ENCODE measurements at places on chromosomes 11 and 22.

DNA sequence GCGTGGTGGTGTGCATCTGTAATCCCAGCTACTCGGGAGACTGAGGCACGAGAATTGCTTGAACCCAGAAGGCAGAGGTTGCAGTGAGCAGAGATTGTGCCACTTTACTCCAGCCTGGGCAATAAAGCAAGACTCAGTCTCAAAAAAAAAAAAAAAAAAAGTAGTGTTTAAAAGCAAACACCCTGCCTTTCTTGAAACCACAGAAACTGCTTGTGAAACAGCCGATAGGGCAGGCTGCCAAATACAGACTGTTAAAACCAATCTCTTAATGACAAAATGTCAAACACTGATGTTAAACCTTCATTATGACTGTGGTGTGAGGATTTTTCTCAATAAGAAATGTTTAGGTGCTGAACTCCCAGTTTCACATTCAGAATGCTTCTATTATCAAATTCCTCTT, 27.3 kb downstream of the MARK2 start:
- no peak for DNase-seq

- no peak for DNase-seq
These were observed 64.2 kb downstream of the MED15 start for GRCh38 chr22:20571531-20572007.

- no peak for DNase-seq
These were observed 70.3 kb upstream of the BDNF start for GRCh38 chr11:27770576-27770975.

DNA sequence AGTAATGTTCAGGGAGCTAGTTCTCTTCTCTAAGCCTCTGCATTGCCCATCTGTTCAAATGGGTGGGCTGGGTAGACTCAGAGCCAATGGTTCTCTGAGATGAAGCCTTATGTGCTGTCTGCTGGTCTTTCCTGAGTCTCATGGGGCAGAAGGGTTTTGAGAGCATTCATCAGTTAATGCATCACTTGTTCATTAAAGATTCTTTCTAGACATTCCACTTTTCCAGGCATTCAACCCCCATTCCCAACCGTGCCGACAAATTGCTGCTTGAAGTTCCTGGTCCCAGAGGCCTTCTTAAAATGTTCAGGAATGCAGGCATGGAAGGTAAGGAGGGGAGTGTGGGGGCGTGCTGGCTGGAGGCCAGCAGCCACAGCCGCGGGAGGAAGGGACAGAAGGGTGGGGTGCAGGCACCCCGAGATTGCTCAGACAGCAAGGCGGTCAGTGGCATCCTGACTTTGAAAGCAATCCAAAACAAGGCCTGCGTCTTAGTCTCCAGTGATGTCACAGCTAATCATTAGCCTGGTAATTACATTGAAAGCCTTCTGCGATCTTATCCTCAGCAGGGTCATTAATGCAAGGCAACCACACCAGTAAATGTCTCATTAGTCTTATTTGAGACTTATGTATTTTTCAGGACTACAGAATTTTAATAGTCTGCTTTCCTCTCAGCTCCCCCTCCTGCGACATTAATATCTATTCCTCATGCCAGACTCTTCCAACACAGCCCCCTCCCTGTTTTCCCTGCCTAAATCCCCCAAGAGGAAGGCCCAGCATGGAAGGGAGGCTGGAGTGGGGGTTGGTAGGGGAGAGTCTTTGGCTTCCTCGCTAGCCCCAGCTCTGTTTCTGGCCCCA, 328.8 kb downstream of the MIAT start:
- no peak for DNase-seq

DNA sequence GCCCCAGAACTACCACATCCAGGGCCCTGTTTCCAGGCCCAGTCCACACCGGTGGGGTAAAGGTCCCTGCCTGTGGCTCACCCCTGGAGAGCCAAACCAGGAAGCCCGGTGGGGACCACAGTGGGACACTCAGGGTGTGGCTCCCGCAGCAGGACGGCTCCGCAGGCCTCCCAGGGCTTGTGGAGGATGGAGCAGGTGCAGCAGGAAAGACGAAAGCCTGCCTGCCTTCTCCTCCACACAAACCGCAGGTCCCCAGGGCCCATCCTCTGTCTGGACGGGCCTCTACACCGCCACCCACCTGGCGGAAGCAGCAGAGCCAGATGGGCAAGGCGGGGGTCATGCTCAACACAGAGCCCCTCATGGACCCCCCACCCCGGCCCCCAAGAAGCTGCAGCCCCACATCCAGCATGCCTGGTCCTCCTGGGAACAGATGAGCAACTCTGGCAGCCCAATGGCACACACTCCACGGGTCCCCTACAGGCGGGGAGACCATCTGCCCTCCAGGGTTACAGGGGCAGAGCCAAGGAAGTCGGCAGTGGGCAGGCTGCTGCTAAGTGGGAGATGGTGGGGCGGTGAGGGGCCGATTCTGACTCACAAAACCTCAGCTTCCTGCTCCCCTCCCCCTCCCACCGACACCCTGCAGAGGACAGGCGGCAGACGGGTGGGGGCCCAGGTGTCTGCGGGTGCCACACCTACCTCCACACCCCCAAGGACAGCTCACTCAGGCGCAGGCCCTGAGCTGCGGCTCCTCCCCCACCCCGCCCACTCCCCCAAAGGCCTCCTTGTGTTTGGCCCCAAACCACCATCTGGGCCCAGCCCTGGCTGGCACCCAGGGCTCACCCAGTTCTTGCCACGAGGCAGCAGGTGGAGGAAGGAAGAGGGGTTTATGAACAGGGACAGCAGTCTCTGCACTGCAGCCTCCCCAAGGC, 5.2 kb downstream of the SBF1 start:
- DNase-seq, result no peak

DNA sequence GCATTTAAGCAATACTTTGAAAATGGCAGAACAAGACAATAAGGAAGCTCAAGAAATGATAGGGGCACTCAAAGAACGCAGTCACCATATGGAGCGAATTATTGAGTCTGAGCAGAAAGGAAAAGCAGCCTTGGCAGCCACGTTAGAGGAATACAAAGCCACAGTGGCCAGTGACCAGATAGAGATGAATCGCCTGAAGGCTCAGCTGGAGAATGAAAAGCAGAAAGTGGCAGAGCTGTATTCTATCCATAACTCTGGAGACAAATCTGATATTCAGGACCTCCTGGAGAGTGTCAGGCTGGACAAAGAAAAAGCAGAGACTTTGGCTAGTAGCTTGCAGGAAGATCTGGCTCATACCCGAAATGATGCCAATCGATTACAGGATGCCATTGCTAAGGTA, 51.9 kb downstream of the SPECC1L start:
- no peak for DNase-seq

GRCh38 chr11:109963101-109963500, 130.1 kb upstream of the ZC3H12C start:
- no peak for DNase-seq

- peak; percentile 62 for DNase-seq
These were observed 71.0 kb downstream of the SYN3 start for GRCh38 chr22:32987081-32987631.

DNA sequence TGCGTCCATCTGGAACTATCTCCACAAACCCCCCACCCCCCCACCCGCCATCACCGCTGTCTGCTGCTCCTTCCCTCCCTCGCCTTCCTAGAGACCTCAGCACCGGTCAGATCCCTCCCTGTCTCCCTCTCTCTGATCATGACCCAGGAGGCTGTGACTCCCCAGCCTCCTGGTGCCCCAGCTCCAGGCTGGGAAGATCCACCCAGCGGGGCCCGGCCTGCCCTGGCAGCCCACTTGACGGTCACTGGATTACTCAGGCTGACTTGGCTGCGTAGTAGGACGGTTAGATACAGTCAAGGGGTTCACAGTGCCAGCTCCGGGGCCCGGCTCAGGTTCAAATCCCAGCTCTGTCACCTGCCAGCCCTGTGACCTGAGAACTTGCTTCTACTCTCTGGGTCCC, 59.3 kb downstream of the ANO1 start:
- DNase-seq, result no peak

Measured in ecto neural progenitor cell (in vitro differentiated cells).